ENCODE measurements at places on chromosomes 6 and 20.

DNA sequence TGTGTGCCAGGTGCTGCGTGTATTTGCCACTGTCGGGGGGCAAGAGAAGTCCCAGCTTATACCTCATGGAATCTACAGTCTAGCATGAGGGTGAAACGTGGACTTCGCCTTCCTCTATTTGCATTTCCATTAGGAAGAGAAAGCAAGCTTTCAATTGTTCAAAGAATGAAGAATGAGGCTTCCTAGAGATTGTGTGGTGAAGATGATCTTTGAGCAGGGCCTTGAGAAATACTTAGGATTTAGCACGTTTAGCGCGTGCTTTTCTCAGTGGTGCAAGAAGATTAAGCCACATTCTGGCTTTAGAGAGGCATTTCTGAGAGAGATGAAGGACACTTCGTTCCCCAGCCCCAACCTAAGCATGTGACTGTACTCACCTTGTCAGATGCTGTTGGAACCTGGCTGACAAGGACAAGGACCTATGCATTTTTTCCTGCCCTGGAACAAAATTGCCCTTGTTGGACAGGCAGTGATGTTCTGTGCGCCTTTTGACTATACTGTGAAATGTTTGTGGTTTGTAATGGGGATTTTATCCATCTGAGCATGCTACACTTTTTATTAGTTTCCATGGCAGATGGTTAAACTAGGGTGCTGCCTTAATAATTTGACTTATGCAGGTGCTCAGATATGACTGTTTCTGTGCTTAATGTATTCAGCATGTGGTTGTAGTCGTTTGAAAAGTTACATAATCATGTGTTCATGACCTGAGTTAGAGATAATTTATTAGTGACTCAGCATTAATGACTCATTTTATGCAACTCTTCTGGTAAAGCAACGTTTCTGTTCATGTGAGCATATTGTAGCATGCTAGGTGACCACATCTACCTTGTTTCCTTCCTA, 10.7 kb downstream of the TULP4 start:
- H3K27me3 ChIP-seq = no peaks in the 10 kb centered on the region
- H3K27ac ChIP-seq = no peak overlapping the region
- H3K4me3 ChIP-seq = no peak overlapping the region
- peak; percentile 75 for DNase-seq
- H3K36me3 ChIP-seq = no peaks in the 10 kb centered on the region
- H3K4me1 ChIP-seq = peaks cover 28% of the 10 kb centered on the region

- no peak overlapping the region for H3K27ac ChIP-seq
- H3K36me3 ChIP-seq = no peaks in the 10 kb centered on the region
- DNase-seq = no peak
- H3K27me3 ChIP-seq = no peaks in the 10 kb centered on the region
- peaks cover 39% of the 10 kb centered on the region for H3K4me1 ChIP-seq
- H3K4me3 ChIP-seq = no peak overlapping the region
Observed at GRCh38 chr6:14703586-14703985, 542.3 kb upstream of the JARID2 start.

GRCh38 chr6:125918230-125918629, 38.3 kb upstream of the HINT3 start:
- DNase-seq = no peak
- H3K27ac ChIP-seq = peak overlapping the region; percentile 75
- no peaks in the 10 kb centered on the region for H3K27me3 ChIP-seq

DNA sequence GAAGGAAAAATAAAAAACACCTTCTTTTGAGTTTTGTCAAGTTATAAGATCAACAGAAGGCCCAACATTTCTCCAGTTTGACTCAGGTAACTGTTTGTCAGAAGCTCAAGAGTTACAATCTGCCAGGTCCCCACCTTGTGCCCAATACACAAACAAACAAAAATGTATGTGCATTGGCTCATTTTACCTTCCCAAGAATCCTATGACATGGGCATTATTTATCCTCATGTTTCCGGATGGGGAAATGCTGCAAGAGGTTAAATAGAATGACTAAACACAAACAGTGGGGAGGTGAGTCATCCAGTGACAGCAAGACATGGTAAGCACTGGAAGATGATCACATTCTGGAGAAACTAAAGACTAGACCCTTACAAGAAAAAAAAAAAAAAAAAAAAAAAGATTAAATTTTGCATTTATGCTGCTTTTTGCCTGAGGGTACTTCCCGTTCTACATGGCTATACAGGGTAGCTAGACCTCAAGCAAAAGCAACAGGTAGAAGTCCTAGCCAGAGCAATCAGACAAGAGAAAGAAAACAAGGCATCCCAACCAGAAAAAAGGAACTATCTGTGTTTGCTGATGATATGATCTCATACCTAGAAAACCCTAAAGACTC, 23.6 kb upstream of the ANKRD60 start:
- DNase-seq = peak; percentile 95
- peak overlapping the region; percentile 62 for H3K27ac ChIP-seq
- H3K27me3 ChIP-seq = no peaks in the 10 kb centered on the region
- H3K4me3 ChIP-seq = no peak overlapping the region
- H3K4me1 ChIP-seq = peaks cover 13% of the 10 kb centered on the region
- H3K36me3 ChIP-seq = peaks cover 2% of the 10 kb centered on the region

DNA sequence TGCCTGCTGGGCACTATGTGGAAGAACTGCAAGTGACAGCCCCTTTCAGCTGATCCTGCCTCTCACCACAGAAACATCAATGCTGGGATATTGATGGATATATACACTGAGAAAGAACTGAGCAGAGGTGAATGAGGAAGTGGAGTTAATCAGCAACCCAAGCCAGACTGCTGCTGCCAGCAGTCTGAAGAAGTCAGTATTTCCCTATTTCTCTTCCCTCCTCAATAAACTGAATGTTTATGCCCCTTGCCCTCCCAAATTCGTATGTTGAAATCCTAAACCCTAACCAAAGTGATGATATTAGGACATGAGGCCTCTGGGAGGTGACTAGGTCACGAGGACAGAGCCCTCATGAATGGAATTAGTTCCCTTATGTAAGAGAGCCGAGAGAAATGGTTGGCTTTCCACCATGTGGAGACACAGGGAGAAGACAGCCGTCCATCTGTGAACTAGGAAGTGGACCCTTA, 76.3 kb downstream of the CDK19 start:
- no peaks in the 10 kb centered on the region for H3K4me1 ChIP-seq
- H3K27me3 ChIP-seq = no peaks in the 10 kb centered on the region
- DNase-seq = no peak
- H3K27ac ChIP-seq = no peak overlapping the region
- H3K4me3 ChIP-seq = no peak overlapping the region

DNA sequence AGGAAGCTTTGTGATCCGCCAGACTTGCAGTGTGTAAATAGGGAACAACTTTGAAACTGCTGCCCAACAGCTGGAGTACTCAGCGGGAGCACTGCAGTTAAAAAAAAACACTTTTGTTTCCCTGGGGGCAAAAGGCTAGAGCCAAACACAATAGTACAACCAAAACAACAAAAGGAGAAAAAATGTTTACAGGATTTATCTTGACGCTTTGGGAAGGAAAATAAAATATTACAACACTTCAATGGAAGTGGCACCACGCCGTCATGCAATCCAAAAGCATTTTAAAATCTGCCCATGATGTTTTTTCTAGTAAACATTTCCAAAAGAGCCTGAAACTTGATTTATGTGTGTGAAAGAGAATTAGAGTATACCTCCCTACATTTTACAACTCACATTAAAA, 26.0 kb downstream of the PTPRK start:
- no peak for DNase-seq
- H3K36me3 ChIP-seq = no peaks in the 10 kb centered on the region
- no peak overlapping the region for H3K27ac ChIP-seq
- H3K4me1 ChIP-seq = no peaks in the 10 kb centered on the region

DNA sequence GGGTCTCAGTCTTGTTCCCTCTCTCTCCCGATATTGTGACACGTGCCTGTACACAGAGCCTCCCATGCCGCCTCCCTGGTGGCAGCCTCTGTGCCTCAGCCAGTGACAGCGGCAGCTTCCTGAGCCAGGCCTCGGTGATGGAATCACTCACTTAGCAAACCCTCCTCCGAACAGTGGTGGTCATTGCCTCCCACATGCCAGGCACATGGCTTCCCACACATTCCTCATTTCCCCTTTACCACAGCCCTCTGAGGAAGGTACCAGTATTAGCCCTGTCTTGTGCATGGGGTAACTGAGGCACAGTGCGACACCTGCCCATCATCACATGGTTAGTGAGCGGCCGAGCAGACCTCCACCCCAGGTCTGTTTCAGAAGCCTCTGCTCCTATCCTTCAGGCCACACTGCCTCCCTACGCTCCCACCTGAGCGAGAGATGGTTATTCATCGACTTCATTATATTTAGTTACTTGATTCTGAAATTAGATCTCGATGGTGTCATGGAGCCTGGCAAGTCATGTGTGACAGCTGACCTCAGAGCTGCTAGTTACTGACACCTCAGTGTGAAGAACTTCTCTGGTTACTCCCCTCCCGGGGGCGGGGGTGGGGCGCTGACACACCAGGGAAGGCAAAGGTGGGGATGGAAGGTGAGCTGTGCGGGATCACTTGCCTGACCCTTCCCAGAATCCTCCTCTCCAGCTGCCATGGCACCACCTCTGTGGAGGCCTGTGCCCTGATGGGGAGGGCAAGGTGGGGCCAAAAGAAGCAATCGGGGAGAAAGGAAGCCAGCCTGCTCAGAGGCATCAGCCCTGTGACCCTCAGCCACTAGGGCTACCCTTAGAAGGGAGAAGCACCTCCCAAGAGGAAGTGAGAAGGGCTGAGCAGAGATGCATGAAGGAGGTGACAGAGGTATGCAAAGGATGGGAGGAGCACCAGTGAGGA, 17.9 kb downstream of the MDGA1 start:
- H3K27me3 ChIP-seq = no peaks in the 10 kb centered on the region
- H3K4me3 ChIP-seq = no peak overlapping the region
- H3K27ac ChIP-seq = no peak overlapping the region
- DNase-seq = no peak
- no peaks in the 10 kb centered on the region for H3K36me3 ChIP-seq

- no peaks in the 10 kb centered on the region for H3K27me3 ChIP-seq
- DNase-seq = no peak
- no peaks in the 10 kb centered on the region for H3K36me3 ChIP-seq
- no peak overlapping the region for H3K27ac ChIP-seq
- no peak overlapping the region for H3K4me3 ChIP-seq
Observed at GRCh38 chr20:42281801-42282200, 663.6 kb upstream of the CHD6 start.

GRCh38 chr6:18931086-18931485, 543.9 kb downstream of the RNF144B start:
- H3K27me3 ChIP-seq = no peaks in the 10 kb centered on the region
- no peak overlapping the region for H3K4me3 ChIP-seq
- DNase-seq = no peak
- no peak overlapping the region for H3K27ac ChIP-seq
- H3K4me1 ChIP-seq = no peaks in the 10 kb centered on the region

GRCh38 chr6:73200735-73201134, 24.6 kb downstream of the KHDC1L start:
- no peak overlapping the region for H3K4me3 ChIP-seq
- H3K27ac ChIP-seq = no peak overlapping the region
- DNase-seq = peak; percentile 26
- H3K36me3 ChIP-seq = no peaks in the 10 kb centered on the region
- 0 out of 2 replicates have a peak, but pooled peaks cover 4% of the 10 kb centered on the region for H3K4me1 ChIP-seq
- H3K27me3 ChIP-seq = no peaks in the 10 kb centered on the region

- no peaks in the 10 kb centered on the region for H3K4me1 ChIP-seq
- no peaks in the 10 kb centered on the region for H3K36me3 ChIP-seq
- H3K4me3 ChIP-seq = no peak overlapping the region
Observed at GRCh38 chr20:9207253-9207652, 138.4 kb downstream of the PLCB4 start.

DNA sequence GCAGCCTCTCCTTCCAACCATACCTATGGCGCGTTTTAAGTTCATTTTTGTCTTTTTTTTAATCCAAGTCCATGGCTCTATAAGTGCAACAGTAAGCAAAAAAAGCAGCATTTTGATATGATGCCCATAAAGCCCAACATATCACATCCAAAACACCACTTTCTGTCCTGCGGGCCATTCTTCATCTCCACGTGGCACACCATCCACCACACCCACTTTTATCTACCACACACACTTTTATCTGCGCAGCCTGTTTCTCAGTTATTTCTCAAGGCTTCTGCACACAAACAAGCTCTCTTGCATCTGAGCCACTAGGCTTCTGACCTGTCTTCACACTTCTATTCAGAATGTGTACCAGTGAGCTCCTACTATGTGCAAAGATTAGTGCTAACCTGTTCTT, 5.3 kb downstream of the GCLC start:
- no peaks in the 10 kb centered on the region for H3K36me3 ChIP-seq
- H3K27me3 ChIP-seq = no peaks in the 10 kb centered on the region
- H3K27ac ChIP-seq = no peak overlapping the region
- no peak for DNase-seq
- peaks cover 8% of the 10 kb centered on the region for H3K4me1 ChIP-seq

DNA sequence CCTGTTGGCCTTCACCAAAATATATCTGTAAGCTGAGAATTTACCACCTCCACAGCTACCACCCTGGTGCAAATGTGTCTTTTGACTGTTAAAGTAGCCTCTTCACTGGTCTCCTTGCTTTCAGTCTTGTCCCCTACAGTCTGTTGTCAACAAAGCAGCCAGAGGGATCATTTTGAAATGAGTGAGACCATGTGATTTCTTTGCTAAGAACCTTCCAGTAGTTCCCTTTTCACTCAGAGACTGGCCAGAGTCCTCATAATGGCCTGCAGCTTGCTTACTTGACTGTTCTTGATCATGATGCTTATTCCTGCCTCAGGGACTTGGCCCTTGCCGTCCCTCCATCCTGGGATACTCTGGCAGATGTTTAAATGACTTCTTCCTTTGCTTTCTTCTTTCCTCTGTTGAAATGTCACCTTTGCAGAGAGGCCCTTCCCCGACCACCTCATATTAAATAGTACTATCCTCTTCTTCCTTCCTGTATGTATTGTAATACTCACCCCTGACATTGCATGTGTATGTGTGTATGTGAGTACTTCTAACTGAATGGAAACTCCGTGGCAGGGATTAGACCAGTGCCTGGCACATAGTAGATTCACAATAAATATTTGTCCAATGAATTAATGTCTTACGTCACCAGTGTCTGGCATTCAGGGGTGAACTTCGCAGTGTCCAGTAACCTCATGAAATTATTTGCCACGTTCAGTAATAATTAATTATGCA, 5.0 kb downstream of the MANBAL start:
- no peaks in the 10 kb centered on the region for H3K36me3 ChIP-seq
- DNase-seq = peak; percentile 90
- H3K27me3 ChIP-seq = no peaks in the 10 kb centered on the region

GRCh38 chr6:157274471-157275226, 48.7 kb downstream of the TMEM242 start:
- H3K4me1 ChIP-seq = peaks cover 2% of the 10 kb centered on the region
- peak overlapping the region; percentile 68 for H3K4me3 ChIP-seq

DNA sequence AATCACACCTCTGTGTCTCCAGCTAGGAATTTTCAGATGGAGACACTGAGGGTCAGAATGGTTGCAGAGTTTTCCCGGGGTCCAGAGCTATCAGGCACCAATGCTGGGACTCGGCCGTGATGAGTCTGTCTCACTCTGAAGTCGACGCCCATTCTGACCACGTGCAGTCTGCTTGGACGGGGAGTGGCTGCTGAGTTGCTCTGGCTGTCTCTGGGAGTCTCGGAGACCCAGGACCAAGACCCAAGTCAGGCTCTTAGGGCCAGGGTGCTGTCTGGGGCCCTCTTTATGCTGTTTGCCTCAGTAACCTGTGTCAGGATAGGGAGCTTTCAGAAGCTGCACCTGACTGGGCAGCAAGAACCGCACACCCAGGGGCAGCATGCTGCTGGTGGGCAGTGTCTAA, 4.6 kb downstream of the IP6K3 start:
- DNase-seq = peak; percentile 65
- peaks cover 9% of the 10 kb centered on the region for H3K4me1 ChIP-seq
- H3K27ac ChIP-seq = no peak overlapping the region
- no peak overlapping the region for H3K4me3 ChIP-seq

- H3K27me3 ChIP-seq = no peaks in the 10 kb centered on the region
- peaks cover 19% of the 10 kb centered on the region for H3K4me1 ChIP-seq
Observed at GRCh38 chr6:138592749-138593123, 93.4 kb upstream of the NHSL1 start.

Measured in GM23248 (cell line).